ENCODE measurements at places on chromosomes 4 and X.

- DNase-seq: no peak
Measured at GRCh38 chrX:141158084-141158483, 18.8 kb downstream of the LDOC1 start.

- DNase-seq: no peak
Measured at GRCh38 chr4:42906341-42906740, 13.8 kb downstream of the GRXCR1 start.

- peak; percentile 16 for DNase-seq
Measured at GRCh38 chr4:70863099-70863790, 23.6 kb upstream of the GRSF1 start.

DNA sequence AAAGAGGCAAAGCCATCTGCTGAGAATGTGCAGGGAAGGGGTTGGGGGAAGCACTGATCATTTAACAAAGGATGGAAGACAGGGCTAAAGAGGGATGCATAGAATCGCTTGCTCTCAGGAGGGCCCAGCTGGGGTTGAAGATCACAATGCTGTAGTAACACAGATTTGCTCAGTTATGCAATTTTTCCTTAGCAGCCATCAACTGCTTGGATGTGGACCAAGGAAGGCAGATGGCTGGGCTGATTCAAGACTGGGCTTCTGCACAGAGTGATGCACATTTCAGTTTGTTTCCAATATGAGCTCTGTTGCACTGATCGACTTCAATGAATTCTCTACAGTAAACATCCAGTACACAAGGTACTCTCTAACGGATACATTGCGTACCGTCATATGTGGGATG, 127.8 kb upstream of the TBL1X start:
- DNase-seq: peak; percentile 58

- DNase-seq: no peak
Measured at GRCh38 chr4:2925931-2926860, 37.0 kb downstream of the NOP14 start.

DNA sequence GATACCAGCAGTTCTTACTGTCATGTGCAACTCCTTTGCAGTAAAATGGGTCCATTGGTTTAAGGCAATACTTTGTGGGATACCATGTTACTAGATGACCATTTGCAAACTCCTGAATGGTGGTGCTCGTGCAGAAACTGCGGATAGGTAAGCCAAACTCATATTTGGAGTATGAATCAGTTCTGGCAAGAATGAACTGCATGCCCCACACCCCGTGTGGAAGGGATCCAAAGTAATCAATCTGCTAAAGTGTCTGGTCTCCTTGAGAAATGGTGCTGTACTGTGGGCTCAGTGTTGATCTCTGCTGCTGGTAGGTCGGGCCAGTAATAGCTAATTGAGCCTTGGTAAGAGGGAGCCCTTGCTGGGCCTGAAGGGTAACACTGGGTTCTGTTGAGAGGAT, 4.2 kb upstream of the TAB3 start:
- peak; percentile 16 for DNase-seq

GRCh38 chr4:121377076-121377475, 3.7 kb downstream of the QRFPR start:
- DNase-seq: no peak

GRCh38 chrX:31223817-31224216, 152.0 kb upstream of the FTHL17 start:
- DNase-seq: peak; percentile 73

GRCh38 chrX:31713120-31713519, 641.3 kb upstream of the FTHL17 start:
- DNase-seq: no peak

- peak; percentile 25 for DNase-seq
Measured at GRCh38 chr4:83217721-83218522, 66.7 kb downstream of the COQ2 start.

Measured in EH (cell line).